ENCODE measurements at places on chromosomes 12 and 14.

DNA sequence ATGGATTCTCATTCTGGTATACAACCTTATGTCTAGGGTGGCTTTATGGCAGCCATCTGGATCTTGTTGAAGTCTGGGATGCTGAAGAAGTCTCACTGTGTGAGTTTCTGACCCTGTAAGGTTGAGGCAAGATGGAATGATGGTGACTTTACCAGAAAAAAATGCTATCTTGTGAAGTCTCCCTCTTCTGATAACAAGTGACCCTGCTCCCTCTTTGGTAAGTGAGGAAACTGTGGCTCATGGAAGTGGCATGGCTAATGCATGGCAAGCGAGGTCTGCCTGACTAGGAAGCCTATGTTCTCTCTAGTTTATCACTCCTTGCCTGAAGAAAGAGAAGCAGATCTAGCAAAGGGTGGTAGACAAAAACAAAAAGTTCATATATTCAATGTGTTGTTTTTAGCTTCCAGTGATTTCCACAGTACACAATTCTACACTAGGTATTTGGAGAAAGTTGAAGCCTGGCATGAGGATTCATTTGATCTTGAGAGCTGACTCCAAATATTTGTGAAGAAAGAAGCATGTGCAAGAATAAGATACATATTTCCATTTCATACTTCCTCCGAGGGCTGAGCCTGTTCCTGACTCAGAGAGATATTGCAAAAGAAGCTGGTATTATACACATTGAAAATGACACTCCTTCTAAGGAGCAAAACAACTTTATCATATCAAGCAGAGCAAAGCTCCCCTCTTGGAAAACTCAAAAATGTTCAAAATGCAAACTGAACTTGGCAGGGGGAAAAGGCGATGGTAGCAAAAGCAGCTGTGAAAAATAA lies 63.6 kb downstream of the HELB start:
- H3K27ac ChIP-seq: no peak overlapping the region
- H3K36me3 ChIP-seq: peaks cover 2% of the 10 kb centered on the region
- no peak for DNase-seq
- no peaks in the 10 kb centered on the region for H3K27me3 ChIP-seq
- no peak overlapping the region for H3K4me3 ChIP-seq

DNA sequence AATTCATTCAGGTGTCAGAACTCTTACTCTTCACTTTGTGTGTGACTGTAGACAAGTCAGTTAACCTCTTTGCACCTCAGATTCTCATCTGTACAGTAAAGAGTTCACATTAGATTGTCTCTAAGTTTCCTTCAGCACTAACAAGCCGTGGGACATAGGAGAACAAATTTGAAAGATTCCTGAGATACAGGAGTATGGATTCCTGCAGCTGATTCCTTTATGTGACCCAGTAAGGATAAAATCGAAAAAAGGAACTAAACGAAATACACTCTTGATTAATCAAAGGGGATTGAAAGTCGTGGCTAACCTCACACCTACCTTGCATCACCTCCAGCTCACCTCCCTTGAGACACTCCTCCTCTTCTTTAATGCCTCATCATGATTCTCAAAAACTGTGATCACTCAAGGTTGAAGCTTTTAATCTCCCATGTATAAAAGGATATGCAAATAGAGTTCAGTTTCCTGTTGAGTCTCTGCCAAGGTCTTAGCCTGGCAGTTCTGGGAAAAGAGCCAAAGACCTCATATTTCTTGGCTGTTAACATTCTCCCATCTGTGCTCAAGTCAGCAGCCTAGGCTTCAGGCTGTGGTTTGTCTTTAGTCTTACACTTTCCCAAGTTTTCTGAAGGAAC lies 156.6 kb downstream of the DAD1 start:
- no peaks in the 10 kb centered on the region for H3K4me1 ChIP-seq
- no peaks in the 10 kb centered on the region for H3K36me3 ChIP-seq
- H3K4me3 ChIP-seq: no peak overlapping the region
- no peaks in the 10 kb centered on the region for H3K27me3 ChIP-seq
- no peak for DNase-seq

DNA sequence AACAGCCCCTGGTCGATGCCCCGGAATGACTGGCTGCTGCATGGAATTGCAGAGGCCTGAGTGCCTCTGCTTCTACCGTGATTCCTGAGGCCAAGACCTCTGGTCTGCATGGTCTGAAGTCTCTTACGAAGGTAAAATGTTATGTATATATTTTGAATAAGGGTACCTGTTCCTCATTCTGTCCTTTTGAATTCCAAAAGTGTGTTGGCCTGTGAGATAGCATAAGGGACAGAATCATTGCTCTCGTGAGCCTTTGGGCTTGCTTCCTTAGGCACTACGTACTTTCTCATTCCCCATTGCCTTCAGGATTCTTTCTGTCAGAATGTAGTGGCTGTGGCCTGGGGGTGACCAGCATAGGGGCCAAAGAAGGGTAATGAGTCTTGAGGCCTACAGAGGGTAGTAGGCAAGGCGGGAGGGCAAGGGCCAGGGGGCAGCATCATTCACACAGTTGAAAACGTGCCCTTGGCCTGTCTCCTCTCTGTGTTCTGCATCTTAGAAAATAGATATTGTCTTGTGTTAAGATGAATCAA lies 19.5 kb downstream of the TRAF3 start:
- H3K4me3 ChIP-seq: no peak overlapping the region
- no peaks in the 10 kb centered on the region for H3K27me3 ChIP-seq
- no peak for DNase-seq
- H3K36me3 ChIP-seq: peaks cover 29% of the 10 kb centered on the region
- peaks cover 46% of the 10 kb centered on the region for H3K4me1 ChIP-seq
- H3K27ac ChIP-seq: peak overlapping the region; percentile 6

GRCh38 chr12:64673490-64674169 lies 63.3 kb downstream of the RASSF3 start:
- H3K4me3 ChIP-seq: no peak overlapping the region
- peaks cover 8% of the 10 kb centered on the region for H3K36me3 ChIP-seq
- H3K4me1 ChIP-seq: peaks cover 88% of the 10 kb centered on the region
- no peaks in the 10 kb centered on the region for H3K27me3 ChIP-seq
- peak overlapping the region; percentile 94 for H3K27ac ChIP-seq

DNA sequence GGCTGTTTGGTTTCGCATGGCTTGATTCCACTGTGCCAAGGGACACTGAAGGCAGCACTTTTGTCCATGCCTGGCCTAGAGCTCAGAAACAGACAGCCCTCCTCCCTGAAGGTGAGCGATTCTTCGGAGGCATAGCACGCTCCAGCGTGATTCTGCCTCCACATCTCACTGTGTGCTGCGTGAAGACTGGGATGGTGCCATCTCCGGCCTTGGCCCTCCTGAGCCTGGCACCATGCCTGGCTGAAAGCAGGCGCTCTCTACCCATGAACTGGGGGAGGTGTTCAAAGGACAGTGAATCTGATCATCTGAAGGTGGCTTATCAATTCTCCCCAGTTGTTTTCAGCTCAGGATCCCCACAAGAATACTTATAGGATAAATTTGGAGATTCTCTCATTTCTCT lies 187.4 kb downstream of the TTC7B start:
- H3K4me3 ChIP-seq: no peak overlapping the region
- H3K27me3 ChIP-seq: no peaks in the 10 kb centered on the region
- peaks cover 3% of the 10 kb centered on the region for H3K4me1 ChIP-seq
- no peak for DNase-seq
- H3K27ac ChIP-seq: no peak overlapping the region

GRCh38 chr12:48092611-48093010 lies 13.3 kb downstream of the SENP1 start:
- DNase-seq: no peak
- H3K4me3 ChIP-seq: no peak overlapping the region
- H3K4me1 ChIP-seq: peaks cover 2% of the 10 kb centered on the region
- peaks cover 24% of the 10 kb centered on the region for H3K36me3 ChIP-seq
- H3K27me3 ChIP-seq: no peaks in the 10 kb centered on the region
- no peak overlapping the region for H3K27ac ChIP-seq

- H3K4me3 ChIP-seq: no peak overlapping the region
- peaks cover 72% of the 10 kb centered on the region for H3K4me1 ChIP-seq
- no peaks in the 10 kb centered on the region for H3K27me3 ChIP-seq
- DNase-seq: no peak
- H3K36me3 ChIP-seq: peaks cover 14% of the 10 kb centered on the region
Measured at GRCh38 chr14:92539875-92540274, 26.3 kb downstream of the RIN3 start.

DNA sequence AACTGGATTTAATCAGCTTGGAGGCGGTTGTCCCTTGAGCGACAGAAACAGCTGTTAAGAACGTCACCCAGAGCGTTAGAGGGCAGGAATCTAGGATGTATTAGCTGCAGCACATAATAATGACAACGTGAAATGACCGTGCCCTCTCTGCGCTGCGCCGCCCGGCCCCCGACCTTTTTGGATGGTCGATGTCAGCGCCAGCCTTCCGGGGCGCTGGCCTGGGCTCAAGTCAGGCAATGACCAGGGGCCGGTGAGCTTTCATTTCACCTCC lies 427 bp upstream of the TMEM120B start:
- H3K4me3 ChIP-seq: peak overlapping the region; percentile 99
- H3K36me3 ChIP-seq: no peaks in the 10 kb centered on the region
- DNase-seq: peak; percentile 59
- H3K4me1 ChIP-seq: peaks cover 26% of the 10 kb centered on the region
- no peaks in the 10 kb centered on the region for H3K27me3 ChIP-seq
- H3K27ac ChIP-seq: peak overlapping the region; percentile 96

GRCh38 chr14:21780429-21781084 lies 106.9 kb upstream of the OR4E1 start:
- H3K27ac ChIP-seq: no peak overlapping the region
- no peaks in the 10 kb centered on the region for H3K4me1 ChIP-seq
- H3K36me3 ChIP-seq: no peaks in the 10 kb centered on the region
- H3K4me3 ChIP-seq: no peak overlapping the region
- peaks cover 11% of the 10 kb centered on the region for H3K27me3 ChIP-seq

Measured in activated CD8-positive, alpha-beta memory T cell treated with anti-CD3 and anti-CD28 coated beads, Interleukin-2, amount 10 ng/mL, durations not matched to agents 7 days and 5 days (primary cell).